Glutamatergic neuron (in vitro differentiated cells): ENCODE measurements at places on chromosomes 2 and 18. TPM values are rescaled to one million over a fixed set of nuclear protein-coding genes. Genes with fewer than 3 reads are reported as not detected.

DSEL gene
- 12.2 TPM for total RNA-seq

NGEF gene
- 7.2 TPM for total RNA-seq

ACADL gene
- not detected for total RNA-seq

DNA sequence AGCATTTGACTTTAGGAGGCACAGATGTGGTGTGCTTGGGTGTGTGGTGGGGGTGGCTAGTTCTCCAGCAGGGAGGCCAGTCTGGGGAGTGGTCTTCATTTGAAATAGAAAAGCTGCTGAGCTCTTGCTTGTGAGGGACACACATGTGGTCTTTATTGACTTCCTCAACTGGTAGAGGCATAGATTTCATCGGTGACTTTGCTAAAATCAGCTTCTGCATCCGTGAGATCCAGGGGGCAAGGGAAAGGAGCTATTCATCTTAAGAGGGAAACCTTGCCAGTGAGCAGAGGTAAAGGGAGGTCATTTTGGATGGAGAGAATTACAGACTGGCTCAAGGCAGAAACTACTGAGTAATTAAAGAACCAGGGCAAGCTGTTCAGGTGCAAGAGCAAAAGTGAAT lies 4.7 kb downstream of the MAPRE3 start:
- DNase-seq: no peak
- H3K27me3 ChIP-seq: peaks cover 5% of the 10 kb centered on the region
- H3K27ac ChIP-seq: no peak overlapping the region
- peak overlapping the region; percentile 51 for H3K4me3 ChIP-seq

- no peak for DNase-seq
- H3K27me3 ChIP-seq: peaks cover 2% of the 10 kb centered on the region
- H3K4me1 ChIP-seq: no peaks in the 10 kb centered on the region
- no peak overlapping the region for H3K4me3 ChIP-seq
Observed at GRCh38 chr2:180359522-180360282, 352.6 kb upstream of the CWC22 start.
